ENCODE measurements at places on chromosomes 7 and 10. TPM values are rescaled to one million over a fixed set of nuclear protein-coding genes. Genes with fewer than 3 reads are reported as not detected.

ASZ1 gene
- polyA plus RNA-seq = 0.05 TPM

DNA sequence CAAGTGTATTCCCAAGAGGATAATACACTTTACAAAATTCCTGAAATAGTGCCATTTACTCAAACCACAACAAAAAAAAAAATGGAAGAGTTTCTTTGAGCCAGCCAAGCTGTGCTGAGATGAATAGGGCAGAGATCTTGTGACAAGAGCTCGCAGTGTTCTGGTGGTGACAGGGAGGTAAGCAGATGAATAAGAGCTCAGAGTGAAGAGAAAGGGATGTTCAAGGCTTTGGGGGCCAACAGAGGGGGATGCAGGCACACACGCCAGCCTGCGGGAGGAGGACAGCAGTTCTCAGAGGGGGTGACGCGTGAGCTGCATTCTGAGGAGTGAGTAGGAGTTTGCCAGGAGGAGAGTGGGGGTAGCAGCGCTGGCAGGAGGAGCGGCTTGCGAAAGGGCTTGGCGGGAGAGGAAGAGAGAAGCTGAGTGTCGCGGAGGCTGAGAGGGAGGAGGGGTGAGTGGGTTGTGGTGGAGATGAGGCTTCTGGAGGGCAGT lies 194.4 kb upstream of the IMMP2L start:
- peak; percentile 18 for DNase-seq

- no peak for DNase-seq
Measured at GRCh38 chr7:147207988-147208387, 1091.4 kb downstream of the CNTNAP2 start.

- DNase-seq = no peak
Measured at GRCh38 chr7:158536871-158537515, 50.6 kb downstream of the PTPRN2 start.
